ENCODE measurements at places on chromosomes 2 and 18.

GRCh38 chr2:16713011-16713423 is 47.4 kb upstream of the CYRIA start:
- no peak for DNase-seq

DNA sequence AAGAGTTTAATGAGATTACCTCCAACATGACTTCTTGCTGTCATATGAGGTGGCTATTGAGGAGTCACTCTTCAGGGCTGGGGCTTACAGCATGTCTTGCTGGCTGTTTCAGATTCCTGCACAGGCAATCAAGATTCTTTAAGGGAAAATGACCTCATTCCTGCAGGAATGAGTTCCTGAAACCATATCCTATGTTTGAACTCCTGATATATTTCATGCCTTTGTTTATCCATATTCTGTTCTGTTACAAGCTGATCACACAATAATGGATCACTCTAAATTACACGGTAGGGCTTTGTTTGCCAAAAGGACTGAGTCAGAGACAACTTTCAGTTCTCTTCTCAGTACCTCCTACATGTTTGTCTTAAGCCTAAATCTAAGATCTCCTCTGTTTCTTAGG is 879.8 kb upstream of the PIK3C3 start:
- DNase-seq, result no peak

GRCh38 chr2:71510196-71510807 is 56.9 kb downstream of the DYSF start:
- peak; percentile 67 for DNase-seq

- DNase-seq, result no peak
These were observed 63.3 kb downstream of the DTNA start for GRCh38 chr18:34773378-34773777.

DNA sequence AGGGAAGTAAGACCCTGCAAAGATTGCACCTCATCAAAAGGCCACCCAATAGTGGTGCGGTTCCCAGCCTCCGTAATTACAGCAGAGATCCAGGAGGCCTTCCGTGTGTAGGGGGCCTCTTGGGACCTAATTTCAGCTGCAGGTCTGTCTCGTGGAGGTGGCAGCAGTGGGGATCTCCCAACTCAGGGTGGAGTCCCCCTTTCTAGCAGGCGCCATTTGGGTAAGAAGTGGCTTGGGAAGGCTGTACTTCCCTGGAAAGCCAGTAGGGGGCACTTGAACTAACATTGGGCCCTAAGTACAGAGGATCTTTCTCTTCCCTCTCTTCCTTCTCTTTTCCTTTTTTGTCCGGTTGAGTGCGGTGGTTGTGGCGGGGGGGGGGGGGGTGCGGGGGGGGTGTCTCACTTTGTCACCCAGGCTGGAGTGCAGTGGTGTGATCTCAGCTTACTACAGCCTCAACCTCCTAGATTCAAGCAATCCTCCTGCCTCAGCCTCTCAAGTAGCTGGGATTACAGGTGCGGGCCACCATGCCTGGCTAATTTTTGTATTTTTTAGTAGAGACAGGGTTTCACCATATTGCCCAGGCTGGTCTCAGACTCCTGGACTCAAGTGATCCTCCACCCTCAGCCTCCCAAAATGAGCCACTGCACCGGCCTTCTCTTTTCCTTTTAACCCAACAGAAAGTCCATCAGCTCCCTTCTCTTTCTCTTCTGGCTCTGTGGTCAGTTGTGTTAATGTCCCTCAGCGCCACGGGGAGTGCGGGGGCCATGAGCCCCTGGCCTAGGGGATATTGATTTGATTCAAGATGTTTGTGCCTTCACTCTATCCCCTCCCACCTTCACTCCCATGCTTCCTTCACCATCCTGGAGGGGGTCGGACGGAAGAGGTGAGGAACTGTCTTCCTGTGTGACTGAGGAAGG is 32.0 kb downstream of the CENPO start:
- DNase-seq, result no peak

GRCh38 chr2:23073671-23074070 is 311.3 kb upstream of the KLHL29 start:
- DNase-seq, result no peak
